ENCODE measurements at places on chromosomes 5 and 9. TPM values are rescaled to one million over a fixed set of nuclear protein-coding genes. Genes with fewer than 3 reads are reported as not detected.
A peak's percentile ranks its signal among the peaks of the same experiment; 100 is the strongest.

Gene ACOT12
- total RNA-seq = not detected

Gene IFNK
- total RNA-seq = not detected

Gene SPAAR
- total RNA-seq = 0.22 TPM

Gene PDLIM4
- 16.5 TPM for total RNA-seq

Gene CLTB
- total RNA-seq = 448 TPM

Gene SLC44A1
- total RNA-seq = 52.9 TPM

Gene IL4
- not detected for total RNA-seq

Gene FABP6
- total RNA-seq = 7.2 TPM

- DNase-seq = no peak
- H3K36me3 ChIP-seq = no peaks in the 10 kb centered on the region
- H3K27me3 ChIP-seq = no peaks in the 10 kb centered on the region
- no peaks in the 10 kb centered on the region for H3K4me1 ChIP-seq
- H3K27ac ChIP-seq = no peak overlapping the region
Observed at GRCh38 chr9:32584784-32585183, 11.8 kb upstream of the NDUFB6 start.

DNA sequence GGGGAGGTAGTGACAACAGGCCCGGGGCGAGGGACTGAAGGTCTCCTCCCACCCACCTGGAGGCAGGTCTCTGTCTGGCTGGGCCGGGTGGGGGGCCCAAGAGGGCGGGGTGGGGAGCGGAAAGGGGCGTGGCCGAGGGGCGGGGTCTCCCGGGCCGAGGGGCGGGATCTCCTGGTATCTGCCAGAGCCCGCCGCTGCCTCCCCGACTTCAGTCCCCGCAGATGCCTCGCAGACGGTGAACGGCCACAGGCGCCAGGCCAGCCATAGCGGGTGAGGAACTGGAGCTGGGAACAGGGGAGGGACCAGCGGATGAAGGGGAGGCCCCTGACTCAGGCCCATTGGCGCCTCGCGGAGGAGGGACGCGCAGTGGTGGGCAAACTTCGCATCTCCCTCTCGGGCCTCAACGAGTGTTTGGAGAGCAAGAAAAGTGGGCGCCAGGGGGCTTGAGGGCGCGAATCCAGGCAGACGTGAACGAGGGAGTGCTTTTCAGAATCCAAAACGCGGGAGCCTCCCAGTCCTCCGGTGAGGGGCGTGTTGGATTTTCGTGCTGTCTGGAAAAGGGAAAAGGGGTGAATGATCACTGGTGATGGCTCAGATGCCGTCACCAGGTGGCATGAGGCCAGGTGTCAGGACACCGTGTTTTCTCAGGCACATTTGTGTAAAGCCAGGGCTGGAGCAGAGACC, at the start of gene ADGRD2:
Gene ADGRD2, plus strand, starts transcription at position 211 of the 684 bp plus-strand sequence. CDS start 1,216 bp downstream, outside the sequence.
- no peaks in the 10 kb centered on the region for H3K36me3 ChIP-seq
- no peak within 1 kb of the TSS for H3K27ac ChIP-seq
- H3K4me1 ChIP-seq = no peaks in the 10 kb centered on the region
- no peak for DNase-seq
- H3K4me3 ChIP-seq = no peak within 1 kb of the TSS
- peaks cover 2% of the 10 kb centered on the region for H3K27me3 ChIP-seq

GRCh38 chr9:7097785-7098752, 340.3 kb downstream of the KDM4C start:
- no peaks in the 10 kb centered on the region for H3K27me3 ChIP-seq
- DNase-seq = no peak
- H3K4me1 ChIP-seq = no peaks in the 10 kb centered on the region

- H3K27ac ChIP-seq = no peak overlapping the region
- no peak for DNase-seq
- no peaks in the 10 kb centered on the region for H3K4me1 ChIP-seq
- H3K27me3 ChIP-seq = no peaks in the 10 kb centered on the region
- H3K36me3 ChIP-seq = no peaks in the 10 kb centered on the region
Observed at GRCh38 chr5:54829102-54829501, 156.3 kb downstream of the ESM1 start.

DNA sequence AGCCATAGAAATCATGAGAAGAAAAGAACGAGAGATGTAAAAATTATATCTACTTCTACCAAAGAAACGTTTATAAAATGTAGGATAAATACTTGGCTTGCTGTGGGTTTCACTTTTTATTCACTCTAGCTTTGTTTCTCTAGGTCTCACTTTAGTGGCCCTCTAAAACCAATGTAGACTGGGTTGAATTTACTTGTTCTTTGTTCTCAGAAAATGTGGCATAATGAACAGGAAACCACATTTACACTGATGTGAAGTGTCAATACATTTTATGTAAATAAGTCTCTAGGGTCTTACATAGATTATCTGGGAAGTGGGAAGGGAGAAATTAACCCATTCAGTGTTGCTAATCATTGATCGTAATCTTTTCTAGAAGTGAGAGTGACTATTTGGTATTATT, 58.9 kb downstream of the PLPPR1 start:
- H3K36me3 ChIP-seq = no peaks in the 10 kb centered on the region
- no peak for DNase-seq
- H3K4me3 ChIP-seq = no peak overlapping the region
- no peaks in the 10 kb centered on the region for H3K4me1 ChIP-seq
- H3K27me3 ChIP-seq = no peaks in the 10 kb centered on the region

DNA sequence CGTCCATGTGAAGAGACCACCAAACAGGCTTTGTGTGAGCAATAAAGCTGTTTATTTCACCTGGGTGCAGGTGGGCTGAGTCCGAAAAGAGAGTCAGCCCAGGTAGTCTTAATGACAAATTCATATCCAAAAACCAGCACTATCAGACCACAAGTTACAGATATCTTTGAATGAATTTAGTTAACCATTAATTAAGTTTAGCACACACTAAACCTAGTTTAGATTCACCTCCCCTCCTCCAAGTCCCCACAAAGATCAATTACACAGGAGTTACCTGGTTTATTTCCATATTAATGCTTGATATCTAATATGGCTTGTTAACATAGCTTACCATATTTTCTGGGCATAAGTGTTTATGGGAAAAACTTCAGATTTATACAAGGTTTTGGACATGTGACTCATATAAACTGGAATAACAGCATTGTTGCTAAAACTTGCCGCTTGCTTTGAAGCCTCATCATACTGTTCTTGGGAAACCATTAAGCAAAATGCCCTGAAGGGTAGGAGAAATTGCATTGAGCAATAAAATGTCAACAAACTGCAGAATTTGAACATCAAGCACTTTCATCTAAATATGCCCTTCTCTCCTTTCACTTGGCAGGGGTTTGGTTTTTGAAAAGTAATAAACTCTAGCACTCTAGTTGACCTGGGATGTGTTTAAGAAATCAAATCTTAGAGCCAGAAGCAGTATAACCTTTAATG, 166.9 kb downstream of the SNCAIP start:
- no peaks in the 10 kb centered on the region for H3K36me3 ChIP-seq
- no peak overlapping the region for H3K4me3 ChIP-seq
- H3K27me3 ChIP-seq = no peaks in the 10 kb centered on the region
- DNase-seq = no peak
- H3K27ac ChIP-seq = peak overlapping the region; percentile 54

DNA sequence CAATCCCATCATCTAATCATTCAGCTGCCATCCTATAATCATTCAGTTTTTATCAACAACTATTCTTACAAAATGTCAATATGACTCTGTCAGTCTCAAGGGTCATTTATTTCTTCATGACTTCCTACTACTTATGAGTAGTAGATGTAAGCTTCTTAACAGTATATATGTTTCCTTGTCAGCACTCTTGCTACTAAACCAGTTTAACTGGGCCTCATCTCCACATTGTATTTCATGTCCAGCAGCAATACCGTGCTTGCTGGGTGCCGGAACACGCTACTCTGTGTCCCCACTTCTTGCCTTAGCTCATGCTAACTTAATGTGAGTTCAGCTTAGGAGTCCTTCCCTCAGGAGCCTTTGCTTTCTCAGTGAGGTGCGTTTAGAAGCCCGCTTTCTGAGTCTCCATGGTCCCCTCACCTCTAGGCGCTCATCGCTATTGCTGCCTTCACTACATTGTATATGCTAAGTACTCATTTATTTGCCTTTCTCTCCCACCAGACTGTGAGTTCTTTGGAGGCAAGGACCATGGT, 32.9 kb downstream of the ELL2 start:
- H3K4me1 ChIP-seq = peaks cover 7% of the 10 kb centered on the region
- peak overlapping the region; percentile 21 for H3K27ac ChIP-seq
- no peak for DNase-seq
- H3K4me3 ChIP-seq = no peak overlapping the region
- no peaks in the 10 kb centered on the region for H3K27me3 ChIP-seq

- H3K4me1 ChIP-seq = peaks cover 5% of the 10 kb centered on the region
- no peaks in the 10 kb centered on the region for H3K36me3 ChIP-seq
- H3K4me3 ChIP-seq = no peak overlapping the region
- H3K27me3 ChIP-seq = no peaks in the 10 kb centered on the region
- DNase-seq = no peak
Observed at GRCh38 chr9:90985631-90986030, 184.0 kb downstream of the SYK start.

GRCh38 chr5:113311301-113311700, 123.5 kb downstream of the TSSK1B start:
- no peak overlapping the region for H3K27ac ChIP-seq
- H3K36me3 ChIP-seq = no peaks in the 10 kb centered on the region
- H3K4me1 ChIP-seq = no peaks in the 10 kb centered on the region
- H3K4me3 ChIP-seq = no peak overlapping the region
- H3K27me3 ChIP-seq = no peaks in the 10 kb centered on the region

DNA sequence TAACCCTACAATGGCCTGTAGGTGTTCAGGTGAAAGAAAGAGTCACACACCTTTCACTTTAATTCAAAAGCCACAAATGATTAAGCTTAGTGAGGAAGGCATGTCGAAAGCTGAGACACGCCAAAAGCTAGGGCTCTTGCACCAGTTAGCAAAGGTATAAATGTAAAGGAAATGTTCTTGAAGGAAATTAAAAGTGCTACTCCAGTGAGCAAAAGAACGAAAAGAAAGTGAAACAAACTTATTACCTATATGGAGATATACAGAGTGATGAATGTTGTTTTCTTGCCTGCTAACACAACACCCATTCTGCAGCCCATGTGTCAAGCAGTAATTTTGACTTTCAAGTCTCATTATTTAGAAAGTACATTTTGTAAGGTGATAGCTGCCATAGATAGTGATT, 254.2 kb upstream of the SLC24A2 start:
- no peak overlapping the region for H3K4me3 ChIP-seq
- DNase-seq = no peak
- H3K27me3 ChIP-seq = no peaks in the 10 kb centered on the region
- no peak overlapping the region for H3K27ac ChIP-seq
- no peaks in the 10 kb centered on the region for H3K36me3 ChIP-seq

GRCh38 chr9:16754662-16755061, 115.8 kb downstream of the BNC2 start:
- H3K4me1 ChIP-seq = no peaks in the 10 kb centered on the region
- H3K36me3 ChIP-seq = no peaks in the 10 kb centered on the region
- no peak for DNase-seq
- H3K27me3 ChIP-seq = no peaks in the 10 kb centered on the region
- no peak overlapping the region for H3K27ac ChIP-seq

- H3K36me3 ChIP-seq = no peaks in the 10 kb centered on the region
- H3K27me3 ChIP-seq = no peaks in the 10 kb centered on the region
- no peaks in the 10 kb centered on the region for H3K4me1 ChIP-seq
- H3K4me3 ChIP-seq = no peak overlapping the region
Observed at GRCh38 chr9:29514862-29515261, 1941.6 kb upstream of the C9orf72 start.

DNA sequence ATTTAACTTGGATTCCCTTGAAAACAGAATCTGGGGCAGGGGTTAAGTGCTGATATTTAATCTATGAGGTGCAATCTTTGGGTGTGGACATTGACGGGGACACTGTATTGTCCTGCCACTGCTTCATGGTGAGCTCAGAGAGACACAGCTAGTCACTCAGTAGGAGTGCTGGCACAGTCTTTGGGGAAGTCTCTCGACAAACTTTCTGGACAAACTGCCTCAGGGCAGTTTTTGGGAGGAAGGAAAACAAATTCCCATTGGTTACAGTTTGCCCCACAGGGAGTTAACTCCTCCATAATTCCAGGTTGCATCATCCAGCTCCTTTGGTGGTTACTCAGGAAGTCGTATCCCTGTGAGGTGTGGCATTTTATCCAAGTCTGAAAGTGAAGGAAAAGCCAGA, 17.9 kb downstream of the HNRNPK start:
- H3K36me3 ChIP-seq = peaks cover 18% of the 10 kb centered on the region
- H3K4me1 ChIP-seq = peaks cover 3% of the 10 kb centered on the region
- no peak overlapping the region for H3K27ac ChIP-seq
- no peaks in the 10 kb centered on the region for H3K27me3 ChIP-seq
- no peak for DNase-seq
- no peak overlapping the region for H3K4me3 ChIP-seq

GRCh38 chr9:75918154-75918553, 27.7 kb downstream of the PCSK5 start:
- H3K4me3 ChIP-seq = no peak overlapping the region
- H3K4me1 ChIP-seq = peaks cover 21% of the 10 kb centered on the region
- no peaks in the 10 kb centered on the region for H3K27me3 ChIP-seq
- H3K27ac ChIP-seq = no peak overlapping the region
- DNase-seq = no peak

DNA sequence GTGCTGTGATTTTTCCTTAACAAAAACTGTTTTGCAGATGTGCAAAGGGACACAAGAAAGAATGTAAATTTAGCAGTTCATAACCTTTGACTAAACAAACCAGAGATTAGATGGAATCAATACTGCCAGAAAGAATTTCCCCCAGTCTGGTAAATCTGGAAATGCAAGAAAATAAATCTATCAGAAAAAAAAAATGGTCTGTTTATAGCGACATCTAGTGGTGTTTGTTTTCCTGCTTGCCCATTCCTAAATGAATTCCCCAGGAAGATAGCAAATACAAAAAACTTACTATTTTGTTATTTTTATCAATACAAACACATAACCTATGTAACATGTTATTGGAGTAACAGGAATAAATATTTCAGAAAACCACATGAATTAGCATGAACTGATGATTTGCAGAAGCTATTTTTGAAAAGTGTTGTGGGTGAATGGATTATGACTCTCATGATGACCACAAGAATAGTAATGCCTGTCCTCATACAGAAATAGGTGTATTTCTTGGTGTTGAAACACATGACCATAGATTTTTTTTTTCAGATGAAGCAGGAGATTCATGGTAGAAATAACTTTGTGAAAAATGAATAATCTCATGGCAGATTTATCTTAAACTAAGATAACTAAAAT, 1703.8 kb downstream of the MAT2B start:
- H3K4me3 ChIP-seq = no peak overlapping the region
- H3K27ac ChIP-seq = no peak overlapping the region
- no peaks in the 10 kb centered on the region for H3K4me1 ChIP-seq
- no peaks in the 10 kb centered on the region for H3K36me3 ChIP-seq
- H3K27me3 ChIP-seq = no peaks in the 10 kb centered on the region
- no peak for DNase-seq

- no peak overlapping the region for H3K4me3 ChIP-seq
- no peaks in the 10 kb centered on the region for H3K36me3 ChIP-seq
- no peak for DNase-seq
- no peaks in the 10 kb centered on the region for H3K4me1 ChIP-seq
- no peak overlapping the region for H3K27ac ChIP-seq
Observed at GRCh38 chr9:88672874-88673689, 138.1 kb downstream of the NXNL2 start.

DNA sequence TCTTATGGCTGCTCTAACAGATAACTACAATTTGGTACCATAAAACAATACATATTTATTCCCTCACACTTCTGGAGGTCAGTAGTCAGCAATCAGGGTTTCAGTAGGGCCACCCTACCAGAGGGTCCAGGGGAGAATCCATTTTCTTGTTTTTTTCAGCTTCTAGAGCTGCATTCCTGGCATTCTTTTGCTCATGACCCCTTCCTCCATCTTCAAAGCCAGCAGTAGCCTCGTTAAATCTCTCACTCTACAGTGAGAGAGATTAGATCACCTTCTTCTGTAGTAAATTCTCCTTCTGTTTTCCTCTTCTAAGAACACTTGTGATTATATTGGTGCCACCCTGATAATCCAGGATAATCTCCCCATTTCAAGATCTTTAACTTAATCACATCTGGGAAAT, 187.4 kb downstream of the RFK start:
- H3K36me3 ChIP-seq = no peaks in the 10 kb centered on the region
- no peaks in the 10 kb centered on the region for H3K4me1 ChIP-seq
- no peak overlapping the region for H3K27ac ChIP-seq
- no peak overlapping the region for H3K4me3 ChIP-seq
